ACHN (cell line): ENCODE measurements at places on chromosomes 6 and 20.
A peak's percentile ranks its signal among the peaks of the same experiment; 100 is the strongest.

DNA sequence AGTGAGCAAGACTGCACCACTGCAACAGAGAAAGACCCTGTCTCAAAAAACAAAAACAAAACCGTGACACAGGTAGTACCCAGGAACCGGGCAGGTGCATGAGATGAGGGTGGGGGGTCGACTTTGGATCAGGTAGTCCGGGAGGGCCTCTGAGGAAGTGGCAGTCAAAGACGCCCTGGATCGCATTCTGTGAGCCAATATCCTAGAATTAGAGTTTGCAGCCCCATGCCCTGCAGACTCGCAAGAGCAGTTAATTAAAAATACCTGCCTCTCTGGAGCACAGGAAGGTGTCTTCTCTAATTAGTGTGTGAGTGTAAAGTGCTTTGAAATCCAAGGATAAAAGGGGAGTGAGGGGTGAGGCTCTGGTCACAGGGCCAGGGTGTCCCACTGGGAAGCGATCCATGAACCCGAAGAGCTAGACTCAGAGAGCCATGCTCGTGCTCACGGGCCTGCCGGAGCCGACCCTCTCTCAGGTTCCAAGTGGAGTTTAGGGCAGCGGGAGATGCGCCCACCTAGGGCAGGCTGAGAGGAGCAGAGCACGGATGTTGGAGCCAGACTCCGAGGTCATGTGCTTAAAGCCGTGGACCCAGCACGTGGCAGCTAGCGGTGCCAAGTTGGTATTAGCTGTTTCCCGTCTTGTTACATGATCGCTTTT is 74.7 kb upstream of the PTPN1 start:
- DNase-seq, result no peak

DNA sequence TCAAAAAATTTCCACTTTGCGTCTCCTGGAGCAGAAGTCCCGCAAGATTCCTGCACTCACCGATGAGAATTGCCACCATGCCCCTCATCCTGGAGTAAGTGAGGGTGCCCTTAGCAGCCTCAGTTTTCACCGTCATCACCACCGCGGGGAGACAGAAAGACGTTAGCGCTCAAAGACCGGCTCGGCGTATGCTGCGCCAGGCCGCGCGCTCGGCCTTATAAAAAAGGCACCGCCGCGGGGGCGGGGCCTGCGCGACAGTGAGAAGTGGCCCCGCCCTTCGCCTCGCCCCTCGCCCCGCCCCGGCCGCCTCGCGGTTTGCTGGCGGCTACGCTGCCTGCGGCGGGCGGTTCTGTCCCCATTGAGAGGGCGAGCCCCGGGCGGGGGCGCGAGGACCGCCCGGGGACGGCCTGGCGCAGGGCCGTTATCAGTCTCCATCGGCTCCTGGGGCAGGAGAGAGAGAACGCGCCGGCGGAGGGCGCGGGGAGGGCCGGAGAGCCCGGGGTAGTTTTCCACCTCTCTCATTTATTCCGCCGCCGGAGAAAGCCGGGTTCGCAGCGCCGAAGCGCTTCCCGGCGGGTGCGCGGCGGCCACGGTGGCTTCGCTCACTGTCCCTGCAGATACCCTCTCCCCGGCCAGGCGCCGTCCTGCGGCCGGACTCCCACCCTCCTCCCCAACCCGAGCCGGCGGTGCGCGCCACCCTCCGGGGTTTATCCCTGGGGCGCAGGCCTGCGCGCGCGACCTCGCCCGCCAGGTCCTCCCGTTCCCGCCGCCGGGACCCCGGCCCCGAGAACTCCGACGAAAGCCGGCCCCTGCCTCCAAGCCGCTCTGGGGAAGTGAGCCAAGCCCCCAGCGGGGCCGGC is 122.5 kb upstream of the SLC2A12 start:
- peak; percentile 82 for DNase-seq

DNA sequence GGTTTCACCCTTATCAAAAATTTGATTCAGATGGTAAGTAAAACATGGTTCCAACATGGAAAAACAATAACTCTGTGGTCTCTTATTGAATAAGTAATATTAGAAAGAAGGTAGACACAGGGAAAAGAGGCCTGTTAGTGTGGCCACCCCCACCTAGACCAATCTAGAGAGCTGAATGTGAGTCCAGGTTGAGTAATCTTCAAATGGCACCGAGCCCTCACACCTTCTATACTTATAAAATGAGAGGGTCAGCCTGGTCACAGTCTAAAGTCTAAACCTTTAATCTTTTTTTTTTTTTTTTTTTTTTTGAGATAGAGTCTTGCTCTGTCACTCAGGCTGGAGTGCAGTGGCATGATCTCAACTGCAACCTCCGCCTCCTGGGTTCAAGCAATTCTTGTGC is 6.9 kb downstream of the FAM184A start:
- no peak for DNase-seq

- DNase-seq, result no peak
Observed at GRCh38 chr6:7566107-7566506, 23.9 kb upstream of the SNRNP48 start.

DNA sequence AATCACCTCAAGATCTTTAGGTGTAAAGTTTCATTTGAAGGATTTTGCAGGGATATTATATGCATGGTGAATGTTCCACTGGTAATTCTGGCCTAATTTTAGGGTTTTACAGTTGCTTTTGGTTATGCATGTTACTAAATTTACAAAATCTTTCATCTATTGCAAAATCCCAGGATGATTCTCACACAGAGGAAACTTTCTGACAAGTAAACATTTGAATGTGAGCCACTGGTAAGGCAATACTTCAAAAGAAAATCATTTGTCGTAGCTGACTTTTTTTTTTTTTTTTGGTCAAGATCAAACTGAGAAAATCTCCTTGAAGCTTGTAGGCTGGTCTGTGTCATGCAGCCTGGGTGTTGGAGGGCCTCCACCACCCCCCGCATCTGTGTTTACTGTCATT is 141.9 kb upstream of the EXOC2 start:
- DNase-seq, result no peak

DNA sequence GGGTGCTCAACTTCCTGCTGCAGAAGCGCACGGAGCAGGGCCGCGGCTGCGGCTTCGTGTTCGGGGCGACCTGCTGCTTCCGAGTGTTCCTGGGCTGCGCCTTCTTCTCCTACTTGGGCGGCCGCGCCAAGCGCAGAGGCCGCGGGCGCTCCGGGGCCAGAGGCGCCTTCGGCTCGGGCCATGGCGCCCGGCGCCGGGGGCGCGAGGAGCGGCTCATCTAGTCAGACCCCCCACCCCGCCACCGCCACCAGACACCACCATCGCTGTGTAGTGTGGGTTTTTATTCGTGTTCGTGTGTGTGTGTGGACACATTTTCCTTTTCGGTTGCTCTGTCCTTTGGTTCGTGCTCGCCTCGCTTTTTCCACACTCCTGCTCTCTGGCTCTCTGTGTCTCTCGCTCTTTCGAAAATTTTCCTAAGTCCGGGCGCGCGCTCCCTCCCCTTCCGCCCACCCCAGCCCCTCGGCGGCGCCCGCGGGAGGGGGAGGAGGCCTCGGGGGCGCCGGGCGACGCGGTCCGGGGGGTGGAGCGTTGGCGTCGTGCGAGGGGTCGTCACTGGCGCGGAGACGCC is 38.1 kb downstream of the GNAS start:
- peak; percentile 72 for DNase-seq

DNA sequence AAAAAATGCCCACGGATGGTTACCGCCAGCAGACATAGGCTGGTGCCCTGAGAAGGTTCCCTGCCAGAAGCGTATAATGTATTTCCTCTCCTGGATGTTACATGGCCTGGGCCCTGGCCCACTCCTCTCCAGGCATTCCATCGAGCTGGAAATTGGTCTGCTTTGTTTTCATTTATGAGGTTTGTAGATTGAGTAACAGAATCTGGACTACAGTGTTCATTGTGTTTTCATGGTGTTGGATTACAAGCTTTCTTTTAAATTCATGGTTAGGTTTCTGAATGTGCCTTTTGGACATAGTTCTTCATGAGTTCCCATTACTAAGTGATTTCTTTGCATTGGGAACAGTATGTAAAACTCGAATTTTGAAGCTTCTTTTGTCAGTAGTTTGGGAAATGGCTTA is 6.4 kb downstream of the TIAM2 start:
- no peak for DNase-seq

- DNase-seq, result no peak
Observed at GRCh38 chr6:110495949-110496348, 19.5 kb upstream of the SLC22A16 start.

DNA sequence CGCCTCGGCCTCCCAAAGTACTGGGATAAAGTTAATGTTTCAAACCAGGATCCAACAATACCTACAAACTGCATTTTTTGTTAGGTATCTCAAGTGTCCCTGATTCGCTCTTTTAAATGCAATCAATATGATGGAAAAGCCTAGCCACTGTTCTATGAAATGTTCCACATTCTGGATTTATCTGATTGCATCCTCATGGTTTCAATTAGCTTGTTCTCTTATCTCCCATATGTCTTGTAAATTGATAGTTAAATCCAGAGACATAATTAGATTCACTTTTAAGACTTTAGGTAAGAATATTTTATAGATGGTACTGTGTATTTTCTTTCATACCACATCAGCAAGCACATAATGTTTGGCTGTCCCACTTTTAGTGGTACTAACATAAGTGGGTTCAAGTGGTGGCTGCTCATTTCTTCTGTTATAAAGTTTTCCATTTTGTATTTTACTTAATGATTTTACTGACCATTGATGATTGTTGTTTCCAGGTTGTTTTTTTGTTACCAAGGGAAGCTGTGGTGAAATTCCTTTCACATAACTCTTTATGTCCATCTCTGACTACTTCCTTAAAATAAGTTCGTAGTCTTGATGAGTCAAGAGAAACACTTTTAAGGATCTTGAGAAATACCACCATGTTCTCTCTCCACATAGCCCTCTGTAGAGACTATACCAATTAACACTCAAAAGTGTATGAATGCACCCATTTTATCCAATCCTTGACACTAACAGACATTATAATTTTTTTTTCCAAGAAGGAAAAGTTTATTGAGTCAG is 40.5 kb downstream of the RNGTT start:
- no peak for DNase-seq

- DNase-seq, result no peak
Observed at GRCh38 chr20:6588296-6588695, 179.2 kb upstream of the BMP2 start.

- DNase-seq, result no peak
Observed at GRCh38 chr6:129859524-129859923, 1.6 kb downstream of the TMEM244 start.

- DNase-seq, result no peak
Observed at GRCh38 chr6:95636552-95637431, 59.5 kb downstream of the MANEA start.

DNA sequence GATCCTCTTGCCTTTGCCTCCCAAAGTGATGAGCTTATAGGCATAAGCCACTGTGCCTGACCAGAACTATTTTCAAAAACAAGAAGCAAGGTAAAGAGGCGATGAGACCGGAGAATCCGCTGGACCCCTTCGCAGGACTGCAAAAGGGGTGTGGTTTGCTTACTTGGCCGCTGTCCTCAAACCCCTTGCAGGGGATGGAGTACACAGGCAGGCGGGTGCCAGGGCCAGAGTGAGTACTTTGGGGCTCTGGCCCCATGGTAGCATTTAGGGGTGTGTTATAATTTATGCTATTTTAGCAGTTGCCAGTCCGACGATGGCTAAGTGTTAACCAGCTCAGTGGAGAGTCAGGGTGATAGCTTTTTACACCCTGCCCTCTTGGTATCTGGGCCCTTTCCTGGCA is 1454.9 kb downstream of the HACE1 start:
- no peak for DNase-seq
